ENCODE measurements at places on chromosomes 11 and 22. TPM values are rescaled to one million over a fixed set of nuclear protein-coding genes. Genes with fewer than 3 reads are reported as not detected.

GRCh38 chr22:47597041-47597440 is 834.6 kb downstream of the TBC1D22A start:
- DNase-seq = no peak

LSP1 gene
- 7.8 TPM for polyA plus RNA-seq

SLC25A18 gene
- 1.6 TPM for polyA plus RNA-seq

DNA sequence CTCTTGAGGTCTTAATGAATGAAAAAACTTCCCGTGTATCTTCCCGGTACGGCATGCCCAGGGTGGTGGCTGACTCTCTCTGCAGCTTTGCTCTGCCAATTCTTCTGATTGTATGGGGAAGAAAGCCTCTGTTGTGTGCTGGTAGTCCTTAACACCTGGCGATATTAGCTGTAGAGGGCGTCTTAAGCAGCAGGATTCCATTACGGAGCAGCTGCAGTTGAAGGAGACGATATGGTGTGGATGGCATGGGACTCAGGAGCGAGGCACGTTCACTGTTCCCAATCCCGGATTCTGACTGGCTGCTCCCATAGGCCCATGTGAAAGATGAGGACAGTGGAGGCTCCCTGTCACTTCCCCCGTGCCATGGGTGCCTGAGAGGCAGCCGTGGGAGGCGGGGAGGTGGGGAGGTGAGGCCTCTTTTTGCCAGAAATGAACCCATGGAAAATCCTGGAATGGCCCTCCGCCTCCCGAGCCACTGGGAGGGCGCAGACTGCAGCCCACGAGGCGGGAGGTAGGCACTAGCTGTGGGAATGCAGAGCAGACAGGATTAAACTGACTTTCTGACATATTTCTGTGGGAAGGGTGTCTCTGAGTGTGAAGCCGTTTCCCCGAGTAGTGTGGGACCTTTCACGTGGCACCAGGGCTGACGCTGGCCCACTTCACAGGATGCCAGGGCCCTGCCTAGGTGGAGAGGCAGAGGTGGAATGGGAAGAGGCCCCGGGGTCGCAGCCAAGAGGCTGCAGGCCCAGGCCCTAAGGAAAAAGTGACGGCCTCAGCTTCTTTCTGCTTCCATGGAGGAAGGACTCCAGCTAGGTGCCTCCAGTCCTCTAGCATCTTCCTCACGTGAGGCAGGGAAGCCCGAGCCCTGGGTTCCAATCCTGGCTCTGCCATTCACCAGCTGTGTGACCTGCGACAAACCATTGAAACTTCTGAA is 121.4 kb upstream of the CD82 start:
- DNase-seq = no peak

DNA sequence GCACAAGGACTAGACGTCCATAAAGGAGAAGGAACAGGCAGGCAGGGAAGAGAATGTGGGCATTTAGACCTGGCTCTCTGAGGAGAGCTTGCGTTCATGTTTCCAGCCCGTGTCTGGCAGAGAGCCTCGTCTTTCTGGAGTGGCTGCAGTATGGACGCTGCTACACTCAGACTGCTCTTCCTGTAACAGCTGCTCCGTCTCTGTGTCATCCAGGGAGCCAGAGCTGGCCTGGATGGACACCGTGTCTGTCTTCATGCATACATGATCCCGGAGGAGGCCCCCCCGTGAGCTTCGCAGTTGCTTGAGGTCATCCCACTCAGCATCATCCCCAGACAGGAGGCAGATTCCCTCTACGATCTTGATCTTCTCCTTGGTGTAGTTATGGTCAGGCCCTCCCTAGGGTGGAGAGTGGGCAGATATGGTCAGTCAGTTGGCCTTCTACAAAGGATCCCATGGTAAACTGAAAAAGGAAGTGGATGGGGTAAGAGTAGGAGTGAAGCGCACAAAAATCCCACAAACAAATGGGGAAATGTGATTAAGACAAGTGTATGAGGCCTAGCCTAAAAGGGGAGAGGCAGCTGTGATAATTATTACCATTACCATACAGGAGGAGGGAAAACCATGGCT is 13.0 kb upstream of the CKAP5 start:
- DNase-seq = no peak

ANAPC15 gene
- polyA plus RNA-seq = 57.8 TPM

GRCh38 chr11:40445391-40445790 is 1014.1 kb downstream of the LRRC4C start:
- no peak for DNase-seq

- no peak for DNase-seq
Observed at GRCh38 chr11:100748153-100748552, 61.1 kb downstream of the ARHGAP42 start.

OR4D9 gene
- 0.11 TPM for polyA plus RNA-seq

GRCh38 chr22:28074526-28074925 is 155.5 kb upstream of the PITPNB start:
- DNase-seq = no peak
